ENCODE measurements at places on chromosomes 5 and 9. TPM values are rescaled to one million over a fixed set of nuclear protein-coding genes. Genes with fewer than 3 reads are reported as not detected.

DNA sequence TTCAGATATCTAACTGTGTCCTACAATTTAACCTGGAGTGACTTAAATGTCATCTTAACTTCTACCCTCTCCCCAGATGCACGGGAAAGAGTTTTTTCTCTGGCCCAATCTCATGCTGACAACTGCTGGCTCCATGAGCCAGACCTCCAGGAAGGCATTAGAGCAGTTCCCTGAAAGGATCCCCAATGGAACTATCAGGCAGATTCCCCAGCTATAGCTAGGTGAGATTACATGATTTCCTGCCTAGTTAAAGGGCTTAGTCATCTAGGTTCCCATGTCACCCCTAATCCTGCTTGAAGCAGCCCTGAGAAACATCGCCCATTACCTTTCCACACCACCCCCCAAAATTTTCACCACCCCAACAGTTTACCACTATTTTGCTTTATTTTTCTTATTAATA is 373.5 kb upstream of the TRPC7 start:
- no peak for DNase-seq

Gene KCNN2
- total RNA-seq: not detected

DNA sequence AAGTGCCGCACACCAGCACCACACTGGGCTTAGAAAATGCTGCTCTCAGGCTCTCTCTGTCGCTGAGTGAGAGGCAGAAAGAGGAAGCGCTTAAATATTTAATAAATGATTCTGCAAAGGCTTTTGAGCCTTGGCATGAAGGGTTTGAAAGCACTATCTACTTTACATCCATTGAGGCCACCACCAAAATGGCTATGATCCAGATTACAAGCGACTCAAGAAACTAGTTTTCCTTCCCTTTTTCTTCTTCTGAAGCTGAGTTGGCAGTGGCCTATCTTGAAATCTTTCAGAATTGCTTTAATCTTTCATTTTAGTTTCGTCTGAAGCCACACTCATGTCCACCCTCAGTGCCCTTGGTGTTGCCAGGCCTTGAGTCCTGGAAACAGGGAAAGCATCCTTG is 59.5 kb downstream of the EBF1 start:
- no peak for DNase-seq

DNA sequence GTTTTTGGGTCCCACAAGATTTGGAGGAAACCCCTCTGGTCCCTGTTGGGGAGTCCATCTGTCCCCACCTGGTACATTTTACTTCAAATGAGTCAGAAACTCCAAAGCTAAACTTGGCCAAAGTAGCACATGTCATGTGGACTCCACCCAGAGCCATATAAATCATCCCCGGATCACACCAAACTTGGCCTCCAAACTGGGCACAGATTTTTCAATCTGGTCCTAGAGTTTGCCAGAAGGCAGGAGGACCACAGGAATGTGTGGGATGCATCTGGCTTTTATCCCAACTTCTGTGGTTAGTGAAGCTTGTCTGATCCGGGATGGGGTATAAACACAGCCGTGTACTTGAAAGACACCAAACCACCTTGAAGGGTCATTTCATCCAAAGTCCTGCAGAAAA is 66.3 kb downstream of the MAT2B start:
- DNase-seq: no peak

GRCh38 chr5:32520356-32520755 is 65.0 kb upstream of the SUB1 start:
- DNase-seq: no peak

Gene MARCHF11
- not detected for total RNA-seq

DNA sequence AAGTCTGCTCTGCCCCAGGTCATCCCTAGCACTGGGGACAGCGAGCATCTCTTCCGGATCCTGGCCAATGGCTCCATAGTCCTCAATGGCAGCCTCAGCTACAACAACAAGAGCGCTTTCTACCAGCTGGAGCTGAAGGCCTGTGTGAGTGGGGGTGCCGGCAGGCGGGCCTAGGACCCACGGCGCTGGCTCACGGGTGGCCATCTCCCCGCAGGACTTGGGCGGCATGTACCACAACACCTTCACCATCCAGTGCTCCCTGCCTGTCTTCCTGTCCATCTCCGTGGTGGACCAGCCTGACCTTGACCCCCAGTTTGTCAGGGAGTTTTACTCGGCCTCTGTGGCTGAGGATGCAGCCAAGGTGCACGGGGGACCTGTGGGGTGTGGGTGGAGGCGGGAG is 25.9 kb downstream of the CDHR2 start:
- DNase-seq: no peak

Gene IFNA13
- not detected for total RNA-seq

Gene ZNF658
- total RNA-seq: 1.9 TPM

DNA sequence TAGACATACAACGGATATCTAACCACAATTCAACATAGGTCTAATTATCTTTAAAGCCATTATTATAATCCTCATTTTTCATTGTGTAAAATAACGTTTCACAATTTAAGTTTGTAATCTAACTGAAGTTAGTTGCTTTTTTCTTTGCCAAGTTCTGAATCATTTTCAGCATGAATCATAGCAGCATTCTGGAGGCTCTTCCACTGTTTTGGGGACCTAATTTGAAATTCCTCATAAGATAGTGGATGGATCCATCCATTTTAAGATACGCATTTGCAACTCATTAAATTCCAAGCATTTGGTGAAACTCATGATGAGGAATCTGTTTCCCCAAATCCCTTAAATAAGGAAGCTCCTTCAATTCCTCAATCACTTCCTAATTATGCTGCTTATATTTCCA is 447.1 kb upstream of the CDH10 start:
- no peak for DNase-seq

DNA sequence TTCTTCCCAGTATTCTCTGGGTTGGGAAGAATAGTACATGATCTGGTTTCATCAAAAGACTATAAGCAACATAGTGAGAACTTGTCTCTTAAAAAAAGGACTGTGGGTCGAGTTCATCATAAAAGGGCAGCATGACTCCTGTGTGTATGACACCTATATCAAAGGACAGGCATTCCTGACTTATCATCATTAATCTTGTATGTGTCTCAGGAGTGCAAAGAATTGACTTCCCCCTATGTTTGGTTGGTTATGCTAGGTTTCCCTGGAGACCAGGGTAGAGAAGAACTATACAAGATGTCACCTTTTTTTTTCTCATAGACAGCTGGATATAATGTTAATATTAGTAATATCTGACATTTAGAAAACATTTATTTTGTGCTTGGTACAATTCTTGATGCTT is 173.1 kb upstream of the ANKRD55 start:
- no peak for DNase-seq

Gene SMIM15
- 84.0 TPM for total RNA-seq

DNA sequence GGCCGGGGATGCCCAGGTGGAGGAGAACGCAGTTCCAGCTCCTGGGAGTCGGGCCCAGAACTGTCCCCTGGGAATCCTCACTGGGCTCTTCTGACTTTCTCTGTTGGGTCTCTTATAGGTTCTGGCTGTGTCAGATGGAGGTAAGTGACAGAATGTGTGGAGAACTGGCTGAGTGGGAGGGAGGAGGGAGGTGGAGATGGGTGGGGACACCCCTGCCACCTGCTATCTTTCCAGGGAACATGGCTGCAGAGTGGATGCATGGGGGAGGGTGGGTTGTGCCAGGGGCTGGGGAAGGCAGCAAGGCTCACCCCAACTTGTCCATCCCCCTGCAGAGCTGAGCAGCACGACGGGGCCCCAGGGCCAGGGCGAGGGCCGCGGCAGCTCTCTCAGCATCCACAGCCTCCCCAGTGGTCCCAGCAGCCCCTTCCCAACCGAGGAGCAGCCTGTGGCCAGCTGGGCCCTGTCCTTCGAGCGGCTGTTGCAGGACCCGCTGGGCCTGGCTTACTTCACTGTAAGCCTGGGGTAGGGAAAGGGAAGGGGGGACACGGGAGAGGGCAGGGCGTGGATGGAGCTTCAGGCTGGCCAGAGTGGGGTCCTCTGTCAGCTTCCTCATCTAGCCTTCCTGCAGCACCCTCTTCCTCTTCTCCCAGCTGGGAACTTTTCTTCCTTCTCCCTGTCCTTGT is 8.3 kb downstream of the RGS14 start:
- no peak for DNase-seq

GRCh38 chr5:62606878-62607277 is 28.3 kb downstream of the LRRC70 start:
- DNase-seq: no peak

GRCh38 chr5:177355868-177356168 is 1.9 kb upstream of the RGS14 start:
- no peak for DNase-seq

DNA sequence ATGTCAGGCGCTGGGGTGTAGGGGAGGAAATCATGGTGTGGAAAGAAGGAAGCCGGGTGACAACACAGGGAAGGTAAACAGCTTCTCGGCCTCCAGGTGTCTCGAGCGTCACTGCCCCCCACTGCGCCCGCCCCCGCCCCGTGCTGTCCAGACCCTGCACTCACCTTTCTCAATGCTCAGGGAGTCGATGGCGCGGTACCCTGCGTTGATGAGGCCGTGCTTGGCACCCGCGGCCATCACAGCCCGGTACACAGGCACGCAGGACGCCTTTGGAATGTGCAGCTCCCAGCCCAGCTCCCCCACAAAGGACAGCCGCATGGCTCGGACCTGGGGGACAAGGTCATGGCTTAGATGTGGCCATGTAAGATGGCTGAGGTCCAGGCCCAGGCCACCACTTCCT is 35.2 kb downstream of the DBH start:
- no peak for DNase-seq

Gene DIRAS2
- not detected for total RNA-seq

DNA sequence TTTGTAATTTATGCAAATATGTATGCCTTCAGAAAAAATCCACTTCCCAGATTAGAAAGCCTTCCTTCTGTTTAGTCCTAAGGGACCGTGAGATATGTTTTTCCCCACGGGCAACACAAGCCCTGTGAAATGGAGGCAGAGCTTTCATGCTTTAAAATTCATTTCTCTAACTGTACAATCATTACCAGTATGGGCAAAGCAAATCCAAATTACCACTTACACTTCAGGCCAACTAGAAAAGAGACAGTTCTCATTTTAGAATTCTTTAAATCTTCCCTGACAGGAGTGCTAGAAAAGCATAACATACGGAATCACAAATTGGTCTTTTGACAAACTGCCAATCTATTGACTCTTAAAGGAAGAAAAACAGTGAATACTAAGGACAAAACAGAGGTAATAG is 20.5 kb upstream of the TNPO1 start:
- no peak for DNase-seq

GRCh38 chr9:85262333-85262732 is 479.4 kb downstream of the AGTPBP1 start:
- DNase-seq: no peak

DNA sequence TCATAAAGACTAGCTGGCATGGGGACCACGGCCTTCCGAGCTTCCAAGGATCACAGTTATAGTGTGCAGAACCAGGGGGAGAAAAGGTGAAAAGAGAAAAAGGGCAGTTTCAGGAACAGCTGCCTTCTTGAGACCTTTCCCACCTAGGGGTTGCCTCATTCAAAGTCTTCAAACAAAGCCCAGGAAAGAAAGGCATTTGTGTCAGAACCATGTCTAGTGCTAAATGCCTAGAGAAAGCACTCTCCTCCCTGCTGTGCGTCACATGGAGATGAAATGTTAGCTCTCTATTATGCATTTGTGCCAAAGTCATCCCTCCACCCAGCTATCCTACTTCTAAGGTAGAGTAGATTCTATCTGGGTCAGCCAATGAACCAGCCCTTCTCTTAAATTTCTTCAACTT is 1037.3 kb upstream of the WWC1 start:
- no peak for DNase-seq

DNA sequence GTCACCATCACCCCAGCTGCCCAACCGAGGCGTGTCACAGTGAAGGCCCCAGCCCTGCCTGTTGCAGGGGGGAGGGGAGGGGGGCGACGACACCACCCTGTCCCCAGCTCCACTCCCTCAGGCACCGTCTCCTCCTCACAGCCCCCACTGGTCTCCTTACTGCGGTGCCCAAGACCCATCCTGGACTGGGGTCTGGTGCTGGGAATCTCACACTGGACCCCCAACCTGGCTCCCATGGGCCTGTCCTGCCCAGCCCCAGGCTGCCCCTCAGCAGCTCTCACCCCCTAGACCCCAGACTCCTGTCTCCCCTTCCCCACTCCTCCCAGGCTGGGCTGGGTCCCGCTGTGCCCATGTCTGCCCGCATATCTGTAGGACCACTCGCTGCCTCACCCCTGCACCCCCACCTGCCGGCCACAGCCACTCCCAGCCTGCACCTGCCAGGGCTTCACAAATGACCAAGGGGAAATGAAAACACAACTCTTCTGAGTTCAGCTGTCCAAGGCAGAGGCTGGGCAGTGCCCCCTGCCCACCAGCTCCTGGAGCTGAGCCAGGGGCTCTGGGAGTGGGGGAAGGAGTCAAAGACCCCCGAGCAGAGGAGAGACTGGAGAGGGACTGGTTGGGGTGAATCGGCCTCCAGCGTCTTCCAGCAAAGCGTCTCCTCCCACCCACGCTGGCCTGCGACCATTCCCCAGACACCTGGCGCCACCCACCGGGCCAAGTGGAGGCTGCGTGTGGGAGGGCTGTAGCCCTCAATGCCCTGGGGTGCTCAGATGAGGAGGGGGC is 32.6 kb upstream of the EGFL7 start:
- DNase-seq: peak; percentile 31

DNA sequence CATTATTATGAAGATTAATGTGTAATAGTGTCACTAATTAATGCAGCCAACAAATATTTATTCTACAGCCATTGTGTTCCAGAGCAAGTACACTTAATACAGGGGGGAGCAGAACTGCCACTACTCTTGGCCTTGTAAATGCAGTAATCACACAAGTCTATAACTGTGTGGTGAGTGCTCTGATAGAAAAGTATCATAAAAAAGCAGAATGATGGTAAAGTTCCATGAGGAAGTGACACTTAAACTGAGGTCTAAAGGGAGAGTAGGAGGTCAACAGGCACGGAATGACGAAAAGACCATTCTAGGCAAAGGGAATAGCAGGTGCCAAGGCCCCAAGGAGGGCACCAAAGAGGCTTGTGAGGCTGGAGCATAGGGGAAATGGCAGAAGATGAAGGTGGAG is 142.9 kb downstream of the OSTF1 start:
- DNase-seq: no peak

Gene RAB3C
- total RNA-seq: not detected

DNA sequence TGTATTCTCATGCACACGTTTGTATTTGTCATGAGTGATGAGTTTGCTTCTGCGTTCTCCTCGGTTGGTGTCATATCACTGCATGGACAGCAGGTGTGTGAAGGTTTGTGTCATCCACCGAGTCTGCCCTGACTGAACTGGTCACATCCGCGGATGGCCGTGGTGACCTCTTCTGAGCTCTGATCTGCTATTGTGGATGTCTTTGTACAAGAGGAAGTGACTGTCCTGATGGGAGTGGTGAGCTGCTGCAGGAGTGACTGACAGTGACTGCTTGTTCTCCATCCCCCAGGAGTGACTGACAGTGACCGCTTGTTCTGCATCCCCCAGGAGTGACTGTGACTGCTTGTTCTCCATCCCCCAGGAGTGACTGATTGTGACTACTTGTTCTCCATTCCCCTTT is 69.9 kb downstream of the EHMT1 start:
- no peak for DNase-seq

- DNase-seq: no peak
Measured at GRCh38 chr5:147234239-147234824, 494 bp upstream of the STK32A start.
